IMR-90 (cell line): ENCODE measurements at places on chromosomes 2 and 18. TPM values are rescaled to one million over a fixed set of nuclear protein-coding genes. Genes with fewer than 3 reads are reported as not detected.
A peak's percentile ranks its signal among the peaks of the same experiment; 100 is the strongest.

The TTC39C gene
- 8.0 and 9.1 TPM in 2 replicates for polyA plus RNA-seq

- no peak for DNase-seq
These were observed 150.8 kb downstream of the AQP4 start for GRCh38 chr18:26714739-26715138.

- DNase-seq, result peak; percentile 15
These were observed at the start of gene TMEM37 for GRCh38 chr2:119431155-119431975. Gene TMEM37 (plus strand): TSS chr2:119431854. CDS start chr2:119431904, 50 bp downstream.

The LRRFIP1 gene
- 47.4 and 54.4 TPM in 2 replicates for polyA plus RNA-seq
